PC-9 (cell line): ENCODE measurements at places on chromosomes 11 and 22.

DNA sequence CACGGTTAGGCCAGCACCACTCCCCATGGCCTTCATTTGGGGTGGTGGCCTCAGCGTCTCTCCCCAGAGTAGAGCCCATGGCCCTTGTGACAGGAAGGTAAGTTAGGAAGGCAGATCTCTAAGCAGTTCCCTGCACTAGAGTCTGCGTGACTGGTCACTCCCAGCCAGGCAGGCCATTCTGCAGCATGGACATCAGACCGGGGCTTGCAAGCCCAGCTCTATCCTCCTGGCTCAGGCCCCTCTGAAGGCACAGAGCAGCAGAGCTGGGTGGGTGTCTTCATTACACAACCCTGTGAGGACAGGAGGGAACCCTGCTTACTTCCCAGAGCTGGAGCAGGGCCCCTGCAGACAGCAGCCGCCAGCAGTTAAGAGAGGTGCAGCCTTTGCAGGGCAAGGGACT lies 77.3 kb downstream of the PIWIL3 start:
- DNase-seq, result no peak

DNA sequence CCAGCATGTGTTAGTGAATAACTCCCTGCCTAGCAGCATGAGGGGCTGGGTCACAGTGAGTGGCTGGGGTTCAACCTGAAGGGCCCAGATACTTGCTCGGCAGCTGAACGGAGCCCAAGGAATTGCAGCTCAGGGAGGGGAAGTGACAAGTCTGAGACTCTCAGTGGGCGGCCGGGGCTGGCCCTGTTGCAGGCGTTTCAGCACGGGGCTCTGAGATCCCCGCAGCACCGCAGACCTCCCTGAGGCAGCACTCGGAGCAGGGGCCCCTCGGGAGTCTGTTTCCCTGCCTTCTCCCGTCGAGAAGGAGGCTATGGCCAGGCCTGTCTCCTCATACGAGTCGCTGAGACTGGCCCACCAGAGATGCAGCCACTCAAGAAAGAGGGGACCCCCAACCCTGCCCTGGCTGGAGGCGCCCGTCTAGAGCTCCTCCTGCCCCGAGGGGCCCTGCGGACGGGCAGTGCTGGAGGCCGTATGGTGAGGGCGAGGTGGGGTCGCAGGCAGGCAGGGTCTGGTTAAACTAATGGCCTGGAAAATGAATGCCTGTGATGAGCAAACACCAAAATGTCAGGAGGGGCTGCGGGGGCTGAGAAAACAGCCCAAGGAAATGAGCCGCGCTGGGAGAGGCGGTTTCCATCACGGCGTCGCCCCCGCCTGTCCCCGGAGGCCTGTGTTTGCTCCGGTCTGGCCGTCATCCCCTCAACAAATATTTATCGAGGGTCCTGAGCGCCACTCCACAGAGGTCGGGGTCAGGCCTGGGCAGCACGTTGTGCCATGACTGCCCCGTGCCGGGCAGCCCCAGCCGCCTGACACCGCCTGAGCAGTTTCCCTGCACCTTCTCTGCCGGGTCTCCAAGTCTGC lies 9.3 kb downstream of the TSSC4 start:
- DNase-seq, result no peak

GRCh38 chr11:116403794-116404461 lies 368.9 kb downstream of the BUD13 start:
- DNase-seq, result no peak

DNA sequence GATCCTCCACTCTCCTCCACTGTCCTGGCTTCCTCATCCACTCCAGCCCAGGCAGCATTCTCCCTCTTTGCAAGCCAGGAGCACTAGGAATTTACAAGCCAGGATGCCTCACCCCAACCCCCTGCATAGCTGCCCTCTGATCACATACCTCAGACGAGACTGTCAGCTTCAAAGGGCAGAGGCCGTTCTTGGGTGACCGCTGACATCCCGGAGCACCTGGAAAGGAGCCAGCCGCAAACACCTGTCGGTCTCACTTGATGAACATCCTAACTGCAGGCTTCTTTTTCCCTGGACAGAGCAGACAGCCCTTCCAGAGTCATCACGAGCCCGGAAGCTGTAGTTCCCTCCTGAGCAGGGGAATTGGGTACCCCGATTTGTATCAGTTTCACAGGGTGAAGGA lies 451.3 kb upstream of the B3GAT1 start:
- DNase-seq, result no peak

- no peak for DNase-seq
These were observed 89.0 kb downstream of the MICAL2 start for GRCh38 chr11:12199231-12199948.

- no peak for DNase-seq
These were observed 37.2 kb downstream of the FAM83F start for GRCh38 chr22:40031766-40032470.

DNA sequence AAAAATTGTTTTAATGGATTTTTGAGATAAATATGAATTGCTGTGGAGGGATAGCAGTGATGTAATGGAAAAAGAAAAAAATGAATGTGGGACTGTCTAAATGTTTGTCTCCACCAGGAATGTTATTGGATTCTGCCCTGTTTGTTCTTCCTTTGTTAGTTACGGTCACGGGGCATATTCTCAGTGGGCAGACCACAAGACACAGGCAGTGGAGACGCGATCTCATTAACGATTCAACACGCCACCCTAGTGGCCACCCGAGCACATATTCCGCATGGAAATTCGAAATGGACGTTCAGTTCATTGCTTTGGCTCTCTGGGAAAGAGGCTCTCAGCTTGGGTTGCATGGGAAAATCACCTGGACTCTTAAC lies 151.8 kb upstream of the TTC12 start:
- DNase-seq, result no peak

- no peak for DNase-seq
These were observed 45.4 kb downstream of the TIMP3 start for GRCh38 chr22:32846780-32847491.

DNA sequence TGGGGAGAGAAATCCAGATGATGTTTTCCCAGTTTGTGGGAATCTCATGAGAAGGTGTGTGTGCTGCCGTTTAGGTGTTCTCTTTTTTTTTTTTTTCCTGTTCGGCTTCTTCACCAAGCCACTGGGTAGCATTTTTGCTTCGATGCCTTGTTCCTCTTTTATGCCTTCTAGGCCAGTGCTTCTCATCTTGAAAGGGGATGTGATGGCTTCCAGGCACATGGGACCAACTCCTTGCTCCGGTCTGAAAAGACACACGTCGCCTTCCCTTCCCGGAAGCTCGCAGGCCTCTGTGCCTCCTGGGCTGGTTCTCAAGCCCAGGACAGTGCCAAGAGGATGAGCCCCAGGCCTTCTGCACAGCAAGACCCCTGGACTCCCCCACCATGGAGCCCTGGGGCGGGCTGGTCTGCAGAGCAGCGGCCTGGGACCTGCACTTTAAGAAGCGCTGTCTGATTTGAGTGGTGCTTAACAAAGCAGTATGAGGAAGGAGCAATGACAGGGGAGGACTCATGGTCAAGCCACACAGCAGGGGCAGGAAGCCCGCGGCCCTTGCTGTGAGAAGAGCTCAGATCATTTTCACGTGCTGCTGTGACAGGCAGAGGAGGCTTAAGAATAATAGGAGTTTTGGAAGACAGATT lies 158.8 kb downstream of the MPPED1 start:
- no peak for DNase-seq

DNA sequence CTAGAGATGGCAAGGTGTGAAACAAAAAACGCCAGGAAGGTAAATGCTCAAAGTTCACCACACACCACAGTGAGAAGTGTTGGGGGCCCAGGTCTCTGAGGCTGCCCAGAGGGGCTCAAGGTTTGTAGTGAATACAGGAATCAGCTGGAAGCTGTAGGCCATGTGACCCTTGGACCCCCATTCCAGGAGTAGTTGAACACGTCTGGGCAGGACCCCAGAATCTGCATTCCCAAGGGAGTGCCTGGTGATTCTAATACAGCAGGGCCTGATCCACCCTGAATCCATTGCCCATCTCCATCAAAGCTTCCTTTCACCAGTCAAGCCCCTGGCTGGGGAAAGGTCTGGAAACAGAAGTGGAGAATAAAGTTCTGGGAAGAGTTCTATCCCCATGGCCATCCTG lies 70.8 kb upstream of the B3GAT1 start:
- no peak for DNase-seq

GRCh38 chr11:126101251-126101929 lies 38.7 kb upstream of the CDON start:
- no peak for DNase-seq

- DNase-seq, result peak; percentile 71
These were observed at the start of gene BBS1 for GRCh38 chr11:66510271-66510989. Gene BBS1, plus strand, starts transcription at chr11:66510635. Its CDS starts 25 bp downstream, at chr11:66510660.

DNA sequence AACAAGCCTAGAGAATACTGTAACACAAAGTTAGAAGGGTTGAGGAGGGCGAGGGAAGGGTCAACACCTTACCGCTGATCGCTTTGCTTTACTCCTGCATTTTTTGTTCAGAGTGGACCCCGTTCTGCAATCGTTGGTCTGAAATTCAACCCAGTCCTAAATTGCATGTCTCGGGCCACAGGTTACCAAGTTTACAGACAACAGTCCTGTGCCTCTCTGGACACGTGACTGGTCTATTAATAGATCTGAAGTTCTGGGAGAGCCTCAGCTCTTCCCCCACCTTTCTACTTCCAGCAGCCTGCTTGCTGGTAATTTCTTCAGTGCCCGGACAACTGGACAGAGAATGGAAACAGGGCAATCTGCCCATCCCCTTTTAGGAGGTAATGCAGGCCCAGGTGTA lies 74.2 kb downstream of the STIM1 start:
- DNase-seq, result no peak

- no peak for DNase-seq
These were observed 3.8 kb downstream of the FOLR1 start for GRCh38 chr11:72195518-72196270.

DNA sequence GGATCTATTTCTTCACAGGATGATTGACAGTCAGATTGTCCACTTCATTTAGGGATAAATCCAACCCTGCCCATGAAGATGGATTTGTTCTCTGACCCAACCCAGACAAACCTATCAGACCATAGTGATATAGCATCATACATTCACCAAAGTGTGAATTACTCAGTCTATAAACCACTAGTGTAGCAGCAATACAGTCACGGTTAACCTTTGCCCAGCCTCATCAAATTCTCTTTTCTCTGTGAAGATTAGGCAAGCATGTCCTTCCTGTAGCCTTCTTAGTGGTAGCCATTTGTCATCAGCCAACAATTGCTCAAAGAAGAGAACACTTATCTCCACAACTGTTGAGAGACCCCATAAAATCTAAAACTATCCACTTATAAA lies 14.4 kb upstream of the BIRC2 start:
- DNase-seq, result no peak

DNA sequence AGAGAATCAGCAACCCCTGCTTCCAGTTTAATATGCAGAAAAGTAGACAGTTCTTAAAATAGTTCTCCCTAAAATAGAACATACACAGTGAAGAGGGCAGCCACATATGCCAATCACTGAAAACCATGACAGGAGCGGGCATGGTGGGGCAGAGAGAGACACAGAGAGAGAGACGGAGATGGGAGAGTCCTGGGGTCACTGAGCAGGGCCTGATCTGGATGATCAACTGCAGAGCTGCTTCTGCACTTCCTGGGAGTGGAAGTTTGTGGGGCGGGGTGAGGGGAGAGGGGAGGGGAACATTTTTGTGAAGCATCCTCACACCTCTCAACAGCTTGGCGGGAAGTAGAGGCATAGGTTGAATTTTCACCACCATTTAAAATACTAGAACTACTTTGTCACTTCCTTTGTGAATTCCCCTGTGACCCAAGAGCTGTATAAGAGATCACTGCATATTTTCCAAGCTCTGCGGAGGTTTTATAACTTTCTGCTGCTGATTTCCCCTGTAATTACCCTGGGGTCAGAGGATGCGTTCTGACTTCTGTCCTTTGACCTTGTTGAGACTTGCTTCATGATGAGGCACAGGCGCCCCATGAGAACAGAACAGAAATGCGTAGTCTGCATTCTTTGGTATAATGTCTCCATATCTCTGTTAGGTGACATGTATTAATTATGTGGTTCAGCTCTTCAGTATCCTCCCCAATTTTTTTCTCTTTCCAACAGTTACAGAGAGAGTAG lies 419.4 kb downstream of the BRD1 start:
- no peak for DNase-seq

DNA sequence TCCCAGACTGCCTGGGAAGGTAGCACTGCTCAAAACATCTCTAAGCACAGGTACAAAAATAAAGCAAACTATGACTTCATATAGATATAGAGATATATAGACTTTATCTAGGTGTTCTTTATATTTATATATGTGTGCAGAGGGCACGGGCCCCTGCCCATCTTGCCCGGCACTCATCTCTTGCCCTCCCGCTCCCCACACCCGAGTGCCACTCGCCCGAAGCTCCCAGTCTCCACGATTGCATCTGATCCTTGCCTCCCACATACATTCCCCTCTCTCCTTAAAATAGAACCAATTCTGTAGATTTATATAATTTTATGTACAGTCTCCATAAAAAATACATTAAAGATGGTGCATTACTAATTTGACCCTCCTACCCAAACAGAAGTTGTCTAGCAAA lies 55.5 kb downstream of the IGSF9B start:
- no peak for DNase-seq

DNA sequence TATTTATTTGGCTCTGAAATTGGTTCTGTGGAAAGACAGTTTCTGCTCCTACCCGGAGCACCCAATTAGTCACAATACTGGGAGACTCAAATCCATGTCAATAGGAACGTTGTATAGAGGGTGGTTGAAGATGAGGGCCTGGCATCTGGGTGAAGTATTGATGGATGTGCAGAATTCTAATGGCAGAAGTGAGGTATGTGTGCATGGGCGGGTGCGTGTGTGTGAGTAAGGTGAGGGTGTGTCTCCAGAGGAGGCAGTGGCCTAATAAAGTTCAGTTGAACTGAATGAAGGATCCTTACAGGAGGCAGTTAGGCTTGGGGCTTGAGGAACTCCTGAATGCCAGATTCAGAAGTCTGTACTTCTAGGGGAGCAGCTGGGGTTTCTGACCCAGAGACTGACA lies 71.8 kb upstream of the B3GAT1 start:
- no peak for DNase-seq

DNA sequence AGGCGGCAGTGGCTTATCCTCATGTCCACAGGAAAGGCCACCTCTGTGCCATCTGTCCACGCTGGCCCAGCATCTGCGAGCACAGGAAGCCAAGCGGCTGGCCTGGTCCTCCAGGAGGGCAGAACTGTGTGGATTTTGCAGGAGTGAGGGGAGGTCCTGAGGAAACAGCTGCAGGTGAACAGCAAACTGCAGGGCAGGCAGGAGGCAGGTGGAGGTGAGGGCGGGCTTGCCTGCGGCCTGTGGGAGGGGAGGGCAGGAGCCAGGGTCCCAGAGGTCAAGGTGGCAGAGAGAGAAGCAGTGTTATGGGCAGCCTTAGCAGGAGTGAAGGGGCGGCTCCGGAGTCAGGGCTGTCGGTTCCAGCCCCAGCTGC lies 369.7 kb downstream of the SHANK2 start:
- no peak for DNase-seq

DNA sequence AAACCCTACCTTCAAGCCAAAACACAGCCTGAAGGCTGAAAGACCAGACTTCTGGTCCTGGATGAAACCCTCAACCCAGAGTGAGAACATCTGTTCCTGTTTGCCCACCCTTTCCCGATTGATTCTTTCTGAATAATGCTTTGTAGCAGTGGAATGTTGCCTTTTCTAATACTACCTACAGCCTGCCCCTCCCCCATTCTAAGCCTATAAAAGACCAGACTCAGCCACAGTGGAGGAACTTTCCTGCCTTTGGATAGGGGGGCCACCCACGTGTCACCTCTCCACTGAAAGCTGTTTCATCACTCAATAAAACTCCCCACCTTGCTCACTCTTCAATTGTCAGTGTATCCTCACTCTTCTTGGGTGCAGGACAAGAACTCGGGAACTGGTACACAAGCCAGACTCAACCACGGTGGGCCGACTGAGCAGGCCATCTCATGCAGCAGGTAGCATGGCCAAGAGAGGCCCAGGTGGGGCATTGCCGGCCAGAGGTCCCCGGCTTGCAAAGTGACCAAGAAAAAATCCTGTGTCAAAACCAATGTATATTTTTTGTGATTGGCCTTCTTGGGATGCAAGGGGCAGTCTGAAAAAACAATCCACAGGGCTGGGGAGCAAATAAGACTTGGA lies 6.6 kb upstream of the APOL6 start:
- DNase-seq, result no peak
